ENCODE measurements at places on chromosomes 13 and 19. TPM values are rescaled to one million over a fixed set of nuclear protein-coding genes. Genes with fewer than 3 reads are reported as not detected.

- DNase-seq = no peak
These were observed 5.7 kb upstream of the THSD1 start for GRCh38 chr13:52411629-52412028.

DNA sequence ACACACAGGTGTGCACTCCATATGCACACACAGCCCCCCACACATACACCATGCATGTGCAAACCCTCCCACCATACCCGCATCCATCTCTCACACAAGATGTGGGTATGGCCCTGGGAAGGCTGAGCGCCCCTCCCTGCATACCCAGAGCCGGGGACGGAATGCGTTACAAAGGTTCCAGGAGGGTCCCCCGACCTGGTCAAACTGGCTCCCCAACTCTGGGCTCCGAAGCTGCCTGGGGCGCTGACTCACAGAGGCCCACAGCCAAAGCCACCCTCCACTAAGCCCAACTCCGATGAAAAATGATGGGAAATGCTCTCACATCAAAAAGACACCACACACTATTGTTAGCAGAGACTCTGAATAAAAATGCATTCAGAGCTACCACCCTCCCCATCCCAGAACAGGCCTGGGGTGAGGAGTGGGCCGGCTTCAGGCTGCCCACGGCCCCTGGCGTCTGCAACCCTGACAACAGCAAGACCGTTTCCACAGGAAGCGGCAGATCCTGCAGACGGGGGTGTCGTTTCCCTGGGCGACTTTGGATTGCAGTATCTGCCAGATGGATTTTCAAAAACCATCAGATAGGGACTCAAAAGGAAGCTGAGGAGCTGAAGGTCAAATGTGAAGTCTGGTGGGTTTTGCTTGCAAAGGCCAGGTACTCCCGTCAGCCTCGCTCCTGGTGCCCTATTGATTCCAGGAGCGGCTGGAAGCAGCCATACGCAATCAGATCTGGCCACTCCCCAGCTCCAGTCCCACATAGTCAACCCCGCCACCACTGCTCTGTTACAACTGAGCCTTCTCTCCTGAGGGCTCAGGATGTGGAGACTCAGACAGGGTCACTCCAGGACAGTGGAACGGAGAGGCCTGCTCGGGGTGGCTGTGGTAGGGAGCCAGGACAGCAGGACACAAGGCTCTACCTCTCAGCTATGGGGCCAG is 14.3 kb downstream of the PEPD start:
- no peak for DNase-seq

GRCh38 chr13:44668688-44669087 is 92.6 kb upstream of the TSC22D1 start:
- DNase-seq = no peak

DNA sequence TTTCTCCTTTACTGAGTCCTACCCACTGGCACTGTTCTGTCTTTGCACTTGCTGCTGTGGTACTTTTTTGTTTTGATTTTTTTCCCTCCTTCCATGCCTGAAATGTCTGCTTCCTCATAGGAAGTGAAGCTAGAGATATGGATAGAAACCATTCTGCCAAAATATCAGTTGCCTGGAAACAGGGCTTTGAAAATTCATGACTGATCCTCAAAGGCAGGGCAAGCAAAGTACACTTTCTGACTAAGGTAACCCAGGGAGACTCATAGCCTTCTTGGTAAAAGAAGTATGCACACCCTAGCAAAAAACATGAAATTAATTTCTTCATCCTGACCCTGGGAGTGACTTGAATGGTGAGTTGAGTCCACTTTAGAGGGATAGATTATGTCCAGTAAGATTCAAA is 329.8 kb downstream of the MYO16 start:
- no peak for DNase-seq

Gene CGB8
- total RNA-seq = not detected

Gene RASAL3
- total RNA-seq = 2.5 TPM

DNA sequence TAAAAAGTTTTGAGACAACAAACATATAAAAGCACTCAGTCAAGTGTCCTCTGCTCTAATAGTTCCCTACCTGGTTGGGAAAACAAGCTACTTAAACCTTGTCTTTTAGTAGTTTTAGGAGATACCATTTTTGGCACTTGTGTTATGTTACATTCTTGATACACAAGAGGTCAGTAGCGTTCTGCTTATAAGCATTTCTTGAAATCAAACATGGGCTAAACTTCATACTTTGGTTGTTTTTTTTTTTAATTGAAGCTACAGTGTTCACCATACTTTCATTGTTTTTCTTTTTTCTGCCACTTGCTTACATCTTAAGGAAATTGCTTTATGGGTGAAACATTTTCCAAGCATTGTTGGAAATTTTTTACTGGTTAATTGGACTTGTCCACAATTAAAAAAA is 12.9 kb downstream of the NHLRC3 start:
- DNase-seq = no peak

- DNase-seq = no peak
These were observed at the start of gene SCN1B for GRCh38 chr19:35030257-35031071. Gene SCN1B (plus strand): TSS chr19:35030470. CDS start chr19:35030821, 351 bp downstream.

GRCh38 chr13:100306434-100306999 is 217.6 kb downstream of the PCCA start:
- DNase-seq = no peak

DNA sequence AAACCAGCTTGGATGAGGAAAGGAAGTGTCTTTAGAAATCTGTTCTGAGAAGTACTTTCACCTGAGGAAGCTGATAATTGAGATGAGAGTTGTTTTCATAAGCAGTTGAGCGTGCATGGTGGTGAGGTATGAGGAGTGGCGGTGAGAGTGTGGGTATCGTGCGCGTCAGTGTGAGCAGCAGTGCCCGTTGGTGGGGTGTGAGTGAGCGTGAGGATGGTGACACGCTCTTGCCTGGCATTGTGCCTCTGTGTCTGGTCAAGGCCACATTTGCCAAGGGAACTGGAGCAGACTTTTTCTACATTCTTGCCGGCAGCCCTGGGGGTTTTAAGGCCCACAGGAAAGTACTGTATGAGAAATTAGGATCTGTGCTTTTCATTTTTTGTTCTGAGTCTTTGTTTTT is 36.5 kb upstream of the TEX29 start:
- peak; percentile 47 for DNase-seq

GRCh38 chr13:101399365-101399764 is 16.9 kb downstream of the NALCN start:
- DNase-seq = peak; percentile 19

GRCh38 chr19:16654627-16655026 is 5.3 kb downstream of the SMIM7 start:
- DNase-seq = no peak

DNA sequence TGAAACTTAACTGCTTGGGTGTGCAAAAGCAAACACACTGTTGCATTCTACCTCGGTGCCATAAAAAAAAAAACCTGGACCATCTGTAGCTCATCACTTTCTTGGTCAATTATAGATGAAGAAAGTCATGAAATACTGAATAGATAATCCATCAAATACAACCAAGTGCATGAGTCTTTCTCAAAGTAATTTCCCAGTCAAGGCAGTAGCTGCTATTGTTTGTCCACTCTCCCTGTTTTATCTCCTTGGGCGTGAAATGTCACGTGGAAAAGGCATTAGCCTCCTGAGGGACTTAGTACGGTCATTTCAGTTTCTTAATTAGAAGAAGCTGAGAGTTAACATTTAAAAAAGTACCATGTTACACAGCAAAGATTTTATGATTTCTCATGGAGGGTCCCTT is 1697.9 kb downstream of the PCDH9 start:
- no peak for DNase-seq

DNA sequence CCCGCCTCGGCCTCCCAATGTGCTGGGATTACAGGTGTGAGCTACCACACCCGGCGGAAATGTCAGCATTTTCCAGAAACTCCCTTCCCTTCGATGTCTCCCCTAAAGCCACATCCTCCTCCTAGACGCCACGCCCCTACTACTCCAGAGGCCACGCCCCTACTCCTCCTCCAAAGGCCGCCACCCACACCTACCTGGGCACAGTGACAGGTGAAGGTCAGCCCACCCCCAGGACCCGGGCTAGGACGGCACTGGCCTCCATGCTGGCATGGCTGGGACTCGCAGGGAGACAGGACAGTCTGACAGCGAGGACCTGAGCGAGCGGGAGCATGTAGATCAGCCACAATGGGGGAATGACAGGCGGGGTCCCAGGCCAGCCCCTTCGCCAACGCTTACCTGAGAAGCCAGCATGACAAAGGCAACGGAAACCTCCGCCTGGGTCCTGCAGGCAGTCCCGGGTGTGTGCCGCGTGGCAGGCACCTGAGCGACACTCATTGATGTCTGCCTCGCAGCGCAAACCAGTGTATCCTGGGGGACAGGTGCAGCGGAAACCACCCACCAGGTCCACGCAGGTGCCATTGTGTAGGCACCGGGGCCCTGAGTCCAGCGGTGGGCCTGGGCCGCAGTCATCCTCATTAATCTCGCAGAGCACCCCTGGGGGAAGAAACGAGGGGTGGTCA is 22.0 kb downstream of the NOTCH3 start:
- DNase-seq = no peak

- DNase-seq = no peak
These were observed 22.4 kb upstream of the RGCC start for GRCh38 chr13:41434831-41435520.

DNA sequence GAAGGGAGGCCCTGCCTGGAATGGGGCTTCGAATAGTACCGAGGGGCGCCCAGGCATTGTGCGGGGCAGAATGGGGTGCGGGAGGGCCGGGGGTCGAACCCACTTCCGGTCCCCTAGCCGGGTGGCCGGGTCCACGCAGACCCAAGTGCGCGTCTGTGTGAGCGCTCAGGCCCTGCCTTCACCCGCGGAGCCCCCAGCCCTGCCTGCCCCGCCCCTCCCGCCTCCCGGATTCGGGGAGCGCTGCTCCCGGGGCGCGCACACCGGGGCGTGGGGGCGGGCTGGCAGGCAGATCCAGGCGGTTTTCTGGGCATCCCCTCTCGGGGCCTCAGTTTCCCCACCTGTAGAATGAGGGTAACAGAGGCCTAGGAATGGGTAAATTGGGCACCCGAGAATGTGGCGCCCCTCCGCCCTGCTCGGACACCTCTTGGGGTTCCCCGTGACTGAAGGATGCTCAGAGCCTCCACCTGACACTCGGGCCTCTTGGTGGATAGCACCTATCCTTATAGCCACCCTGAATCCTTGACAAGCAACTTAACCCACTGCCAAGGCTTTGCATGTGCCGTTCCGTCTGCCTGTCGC is 682 bp downstream of the PIK3R2 start:
- peak; percentile 90 for DNase-seq

DNA sequence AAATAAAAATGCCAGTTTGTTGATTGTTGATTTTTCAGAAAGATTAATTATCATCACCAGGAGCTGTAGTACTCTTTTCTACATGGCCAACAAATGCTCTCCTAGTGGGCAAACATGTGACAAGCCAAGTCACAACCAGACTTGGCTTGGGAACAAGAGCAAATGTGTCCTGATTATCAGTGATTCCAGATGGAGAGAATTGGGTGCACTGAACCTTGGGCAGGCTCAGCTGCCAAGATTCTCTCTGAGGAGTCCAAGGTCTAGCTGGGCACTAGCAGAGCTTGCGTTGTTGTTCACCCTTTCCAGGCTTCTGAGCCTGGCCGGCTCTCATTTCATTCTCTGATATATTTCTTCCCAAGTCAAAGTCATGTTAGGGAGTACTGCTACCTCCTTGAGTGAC is 27.3 kb upstream of the GPI start:
- no peak for DNase-seq

Gene SLC10A2
- total RNA-seq = not detected

Gene PRR19
- total RNA-seq = not detected

DNA sequence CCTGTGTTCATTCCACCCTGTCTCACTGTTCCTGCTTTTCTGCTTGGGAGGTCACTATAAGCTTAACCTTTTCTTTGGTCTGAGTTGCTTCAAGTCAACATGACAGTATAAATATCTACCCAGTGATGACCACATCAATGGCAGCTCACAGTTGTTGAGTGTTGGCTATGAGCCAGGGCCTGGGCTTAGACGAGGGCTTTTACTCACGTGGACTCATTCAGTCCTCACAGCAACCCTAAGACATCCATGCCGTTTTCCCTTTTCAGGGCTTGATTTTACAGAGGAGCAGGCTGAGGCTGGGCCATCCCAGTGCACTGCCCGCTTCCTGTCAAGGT is 10.2 kb upstream of the CCDC97 start:
- DNase-seq = no peak

Gene CTXN1
- 59.4 TPM for total RNA-seq

DNA sequence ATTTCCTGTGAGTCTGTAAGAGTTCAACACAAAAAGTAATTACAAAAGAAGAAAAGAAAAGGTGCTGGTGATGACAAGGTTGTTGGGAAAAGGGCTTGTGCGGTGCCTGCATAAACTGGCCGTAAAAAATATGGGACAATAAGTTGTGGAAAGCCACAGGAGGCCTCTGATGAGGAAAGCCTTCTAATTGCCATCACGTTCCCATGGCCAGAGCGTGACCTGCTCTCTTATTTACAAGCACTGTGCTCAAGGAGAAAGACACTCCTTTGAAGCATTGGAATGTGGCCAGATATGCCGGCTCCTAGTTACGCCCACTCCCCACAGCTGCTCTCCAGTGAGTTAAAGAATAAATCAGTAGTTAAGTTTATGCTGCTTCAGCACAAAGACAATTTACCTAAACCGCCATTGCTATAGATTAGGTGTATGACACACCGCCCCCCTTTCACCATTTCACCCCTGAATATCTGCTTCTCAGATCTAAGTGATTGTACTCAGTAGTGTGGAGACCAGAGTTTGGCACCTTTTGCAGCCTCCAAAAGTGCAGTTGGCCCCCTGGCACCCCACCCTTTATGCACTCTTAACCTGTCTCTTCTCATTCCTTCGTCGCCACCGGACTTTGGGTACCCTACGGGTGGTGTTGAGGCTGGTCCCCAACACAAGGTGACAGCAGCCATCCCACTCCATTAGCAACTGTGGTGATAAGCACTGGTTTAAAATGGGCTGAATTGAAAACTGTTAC is 8.1 kb upstream of the PGLYRP1 start:
- DNase-seq = peak; percentile 82

Gene QPCTL
- 5.8 TPM for total RNA-seq

DNA sequence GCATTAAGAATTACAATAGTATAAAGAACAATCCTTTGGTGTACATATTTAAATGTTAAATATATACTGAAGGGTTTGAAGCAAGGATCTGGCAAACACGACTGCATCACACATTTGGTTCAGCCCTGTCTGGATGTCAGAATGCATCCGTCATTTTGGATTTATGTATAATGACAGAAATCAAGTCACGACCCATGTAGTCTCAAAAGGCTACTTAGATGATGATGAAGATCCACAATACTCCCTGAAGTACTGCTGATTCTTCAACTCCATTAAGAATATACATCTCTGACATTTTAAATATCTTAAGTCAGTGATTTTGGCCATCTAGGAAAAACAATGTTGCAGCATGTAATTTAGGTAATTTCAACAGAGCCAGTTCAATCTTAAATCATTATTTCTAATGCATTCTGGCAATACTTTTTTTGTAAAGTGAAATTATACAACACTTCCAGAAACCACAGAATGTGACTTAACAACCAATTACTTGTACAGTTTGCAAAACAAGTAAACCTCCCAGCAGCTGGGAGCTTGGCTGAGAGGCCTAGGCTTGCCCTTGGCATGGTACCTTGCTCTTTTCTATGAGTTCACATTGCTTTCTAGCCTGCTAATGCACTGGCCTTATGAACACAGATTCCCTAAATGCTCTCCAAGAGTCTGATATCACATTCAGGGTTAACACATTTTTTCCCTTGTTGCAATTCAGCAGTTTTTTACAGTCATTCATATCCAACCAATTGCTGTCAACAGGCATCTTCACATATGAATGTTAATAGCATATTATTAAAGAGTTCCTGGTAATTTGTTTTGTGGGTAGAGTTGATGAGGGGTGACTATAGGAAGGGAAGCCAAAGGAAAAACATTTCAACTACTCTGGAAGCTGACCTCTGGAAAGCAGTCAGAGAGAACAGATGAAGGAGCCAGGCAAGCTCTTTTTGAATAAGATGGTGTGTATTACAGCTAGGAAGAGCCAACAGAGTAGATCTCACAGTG is 175.2 kb downstream of the ENOX1 start:
- no peak for DNase-seq

GRCh38 chr19:16266586-16266942 is 58.1 kb upstream of the KLF2 start:
- DNase-seq = no peak
